GDM1 (cell line): ENCODE measurements at places on chromosomes 3 and 15.

DNA sequence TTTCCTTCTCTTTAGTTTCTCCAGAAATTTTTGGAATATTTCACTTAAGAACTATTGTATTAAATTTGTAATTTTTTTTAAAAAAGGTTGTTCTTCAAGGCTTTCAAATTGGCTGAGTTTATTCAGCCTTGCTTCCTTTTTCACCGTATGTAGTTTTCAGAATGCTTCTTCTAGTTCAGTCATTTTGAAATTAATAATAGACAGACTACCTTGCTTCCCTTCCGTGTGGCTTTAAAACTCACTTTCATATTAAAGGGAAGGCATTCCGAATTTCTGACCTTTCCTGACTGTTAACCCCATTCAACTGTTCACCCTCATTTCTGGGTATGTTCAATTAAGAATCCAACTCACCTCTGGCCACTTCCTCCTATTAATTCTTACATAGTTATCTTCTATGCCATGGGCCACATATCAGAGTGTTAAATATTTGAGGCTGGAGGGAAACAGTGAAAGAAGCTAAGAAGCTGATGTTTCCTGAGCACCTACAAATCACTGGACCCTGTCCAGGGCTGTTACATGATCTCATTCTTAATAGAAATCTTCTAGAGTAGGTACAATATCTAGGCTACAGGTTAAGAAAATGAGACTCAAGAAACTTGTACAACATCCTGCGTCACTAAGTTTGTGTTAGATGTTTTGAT, 237.5 kb downstream of the P3H2 start:
- no peak for DNase-seq

GRCh38 chr3:71421820-71422566, 161.5 kb downstream of the FOXP1 start:
- DNase-seq: no peak

- DNase-seq: no peak
Observed at GRCh38 chr3:65448120-65448519, 590.6 kb downstream of the MAGI1 start.

DNA sequence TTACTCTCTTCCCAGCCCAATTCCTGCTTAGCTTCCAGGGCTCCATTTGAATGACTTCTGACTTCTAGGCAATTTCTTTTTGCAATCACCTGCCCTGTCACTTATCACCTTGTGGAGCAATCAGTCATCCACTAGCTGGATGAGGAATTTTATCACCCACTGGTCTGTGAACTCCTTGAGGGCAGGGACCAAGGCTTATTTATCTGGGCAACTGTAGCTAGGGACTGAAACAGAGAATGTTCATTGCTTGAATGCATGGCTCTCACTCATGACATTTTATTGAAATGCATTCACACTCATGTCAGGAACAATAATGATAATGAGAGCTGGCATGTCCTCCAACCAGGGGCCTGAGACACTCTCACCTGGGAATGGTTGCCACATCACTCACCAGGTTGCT, 15.5 kb downstream of the TNFAIP8L3 start:
- DNase-seq: no peak

GRCh38 chr3:167821248-167821805, 85.8 kb downstream of the SERPINI1 start:
- DNase-seq: no peak

- no peak for DNase-seq
Observed at GRCh38 chr3:41080141-41080540, 119.2 kb upstream of the CTNNB1 start.

- DNase-seq: no peak
Observed at GRCh38 chr15:72197460-72198355, at the start of gene GRAMD2A. Gene GRAMD2A (minus strand): TSS chr15:72197787.

DNA sequence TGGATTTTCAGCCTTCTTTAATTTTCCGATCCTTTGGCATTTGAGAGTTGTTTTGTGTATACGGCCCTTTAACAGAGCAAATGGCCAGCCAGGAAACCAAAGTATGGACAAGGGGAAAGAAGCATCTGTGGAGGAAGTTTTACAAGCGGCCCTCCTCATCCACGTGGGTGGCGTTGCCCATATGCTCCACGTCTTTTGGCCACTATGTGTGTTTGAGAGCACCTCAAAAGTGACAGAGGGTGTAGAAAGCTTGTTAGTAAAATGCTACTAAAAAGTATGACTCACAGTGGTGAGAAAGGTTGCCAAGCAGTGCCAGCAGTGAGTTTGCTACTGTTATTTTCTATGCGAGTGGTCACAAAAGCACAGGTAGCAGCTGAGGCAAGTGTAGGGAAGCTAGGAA, 451.8 kb upstream of the NPAP1 start:
- DNase-seq: no peak

DNA sequence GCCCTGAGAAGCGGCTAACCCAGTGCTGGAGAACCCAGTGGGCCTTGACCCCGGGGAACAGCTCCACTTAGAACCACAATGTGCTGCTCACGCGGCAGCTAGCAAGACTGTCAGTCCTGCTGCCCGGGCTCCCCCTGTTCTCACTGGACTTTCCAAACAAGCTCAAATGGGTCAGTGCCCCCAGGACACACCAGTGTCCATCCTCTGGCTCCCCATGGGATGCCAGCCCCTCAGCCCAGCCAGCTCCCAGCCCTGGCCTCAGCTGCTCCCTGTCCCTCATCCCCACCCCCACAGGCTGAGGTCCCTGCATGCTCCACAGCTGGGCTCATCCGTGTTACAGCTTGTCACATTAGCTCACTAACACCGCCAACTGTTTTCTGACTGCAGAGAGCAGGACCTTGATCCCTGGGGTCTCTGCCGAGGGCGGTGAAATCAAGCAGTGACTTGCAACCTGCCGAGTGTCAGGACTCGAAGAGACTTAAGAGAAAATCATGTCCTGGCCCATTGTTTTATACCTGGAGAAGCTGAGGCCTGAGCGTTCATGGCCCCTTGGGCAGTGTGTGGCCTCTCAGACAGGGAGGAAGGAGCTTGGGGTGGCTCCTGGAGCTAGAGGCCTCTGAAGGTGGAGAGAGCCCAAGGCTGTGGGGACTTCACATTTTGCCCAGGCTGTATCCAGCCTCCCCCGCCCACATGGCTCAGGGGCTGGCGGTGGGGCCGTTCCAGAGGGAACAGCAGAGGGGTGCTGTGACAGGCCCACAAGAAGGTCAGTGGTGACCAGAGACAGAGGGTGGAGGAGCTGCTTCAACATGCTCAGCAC, 157.5 kb downstream of the MEGF11 start:
- no peak for DNase-seq

DNA sequence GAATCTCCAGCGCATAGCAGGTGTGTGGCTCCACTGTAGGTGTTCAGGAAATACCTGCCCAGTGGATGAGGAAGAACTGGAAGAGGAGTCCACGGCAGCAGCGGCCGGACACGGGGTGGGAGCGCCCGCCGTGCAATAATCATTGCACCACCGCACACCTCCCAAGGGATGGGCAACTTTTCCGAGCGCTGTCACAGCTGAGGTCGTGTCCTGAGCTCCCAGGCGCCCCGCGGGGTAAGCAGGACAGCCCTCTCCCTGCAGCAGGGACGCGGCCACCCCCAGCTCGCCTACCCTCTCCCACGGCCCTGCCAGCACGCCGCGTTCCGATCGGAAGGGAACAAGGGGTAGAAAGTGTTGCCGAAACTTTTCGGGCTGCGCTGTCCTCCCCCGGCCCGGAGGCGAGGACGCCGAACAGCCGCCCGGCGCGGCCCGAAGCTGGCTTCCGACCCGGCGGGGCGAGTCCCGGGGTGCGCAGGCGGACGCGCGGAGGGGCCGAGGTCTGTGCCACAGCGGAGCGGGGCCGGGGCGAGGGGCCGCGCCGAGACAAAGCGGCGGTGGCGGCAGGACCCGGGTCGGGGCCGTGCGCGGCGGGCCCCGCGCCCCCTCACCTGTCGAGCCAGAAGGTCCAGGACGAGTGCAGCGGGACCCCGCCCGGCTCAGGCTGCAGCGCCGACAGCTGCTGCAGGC, 475 bp downstream of the EIF4E3 start:
- DNase-seq: no peak
